CD4-positive, CD25-positive, alpha-beta regulatory T cell (primary cell): ENCODE measurements at places on chromosomes 3 and 15. TPM values are rescaled to one million over a fixed set of nuclear protein-coding genes. Genes with fewer than 3 reads are reported as not detected.

GRCh38 chr15:59821286-59821685 lies 132.2 kb upstream of the BNIP2 start:
- DNase-seq: no peak
- no peaks in the 10 kb centered on the region for H3K36me3 ChIP-seq
- H3K27ac ChIP-seq: no peak overlapping the region
- no peak overlapping the region for H3K4me3 ChIP-seq
- no peaks in the 10 kb centered on the region for H3K4me1 ChIP-seq

- no peaks in the 10 kb centered on the region for H3K27me3 ChIP-seq
- H3K36me3 ChIP-seq: no peaks in the 10 kb centered on the region
- H3K27ac ChIP-seq: no peak overlapping the region
- no peak for DNase-seq
- H3K4me1 ChIP-seq: no peaks in the 10 kb centered on the region
Observed at GRCh38 chr3:27290760-27291159, 78.4 kb downstream of the NEK10 start.

DNA sequence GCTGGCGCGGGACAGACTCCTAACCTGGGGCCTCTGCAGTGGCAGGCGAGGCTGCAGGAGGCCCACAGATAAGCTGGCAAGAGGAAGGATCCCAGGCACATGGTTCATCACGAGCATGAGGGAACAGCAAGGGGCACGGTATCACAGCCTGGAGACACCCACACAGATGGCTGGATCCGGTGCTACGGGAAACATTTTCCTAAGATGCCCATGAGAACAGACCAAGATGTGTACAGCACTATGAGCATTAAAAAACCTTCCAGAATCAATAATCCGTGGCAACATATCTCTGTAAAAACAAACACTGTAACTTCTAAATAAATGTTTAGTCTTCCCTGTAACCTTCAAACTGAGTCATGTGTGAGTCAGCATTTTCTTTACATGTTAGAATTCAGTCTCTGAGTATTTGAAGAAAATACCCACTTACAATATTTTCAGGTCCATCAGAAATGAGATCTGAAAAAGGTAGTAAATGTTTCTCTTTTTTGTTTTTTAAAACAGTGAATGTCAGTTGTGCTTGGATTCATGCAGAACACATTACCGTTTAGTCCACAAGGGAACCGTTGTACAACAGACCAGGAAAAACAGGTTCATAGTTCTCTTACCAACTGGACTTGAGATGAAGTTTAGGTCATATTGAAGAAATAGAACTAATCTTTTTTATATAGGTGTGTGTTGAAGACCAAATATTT lies 75.9 kb downstream of the BOC start:
- H3K4me1 ChIP-seq: no peaks in the 10 kb centered on the region
- H3K27ac ChIP-seq: no peak overlapping the region
- DNase-seq: no peak
- no peaks in the 10 kb centered on the region for H3K36me3 ChIP-seq
- no peaks in the 10 kb centered on the region for H3K27me3 ChIP-seq

DNA sequence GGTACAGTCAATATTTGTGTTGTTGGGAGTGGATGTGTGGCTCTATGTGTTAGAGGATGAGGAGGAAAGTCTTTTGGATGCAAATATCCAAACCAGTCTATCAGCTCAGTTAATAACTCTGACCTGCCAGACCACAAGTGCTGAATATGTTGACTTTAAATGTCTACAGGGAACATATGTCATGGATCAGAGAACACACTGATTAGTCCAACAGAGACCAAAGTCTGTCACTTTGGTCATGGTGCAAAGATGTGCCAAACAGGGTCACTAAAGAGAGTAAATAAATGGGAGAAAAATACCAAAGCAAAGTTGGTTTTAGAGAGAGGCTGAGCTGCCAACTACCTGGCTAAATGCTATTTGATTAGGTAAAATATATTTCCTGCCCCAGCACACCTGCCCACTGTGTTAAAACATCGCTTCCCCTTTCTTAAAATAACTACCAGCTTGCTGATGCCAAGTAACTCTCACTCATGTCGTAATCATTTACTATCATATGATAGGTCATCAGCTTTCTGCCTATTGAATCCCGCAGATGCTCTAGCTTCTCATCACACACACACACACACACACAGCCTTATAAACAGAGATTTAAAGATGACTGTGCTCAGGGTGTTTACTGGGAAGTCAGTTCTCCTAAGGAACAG lies 173.3 kb downstream of the PDZRN3 start:
- no peak overlapping the region for H3K27ac ChIP-seq
- no peaks in the 10 kb centered on the region for H3K27me3 ChIP-seq
- H3K4me1 ChIP-seq: no peaks in the 10 kb centered on the region
- DNase-seq: no peak
- no peak overlapping the region for H3K4me3 ChIP-seq
- no peaks in the 10 kb centered on the region for H3K36me3 ChIP-seq

DNA sequence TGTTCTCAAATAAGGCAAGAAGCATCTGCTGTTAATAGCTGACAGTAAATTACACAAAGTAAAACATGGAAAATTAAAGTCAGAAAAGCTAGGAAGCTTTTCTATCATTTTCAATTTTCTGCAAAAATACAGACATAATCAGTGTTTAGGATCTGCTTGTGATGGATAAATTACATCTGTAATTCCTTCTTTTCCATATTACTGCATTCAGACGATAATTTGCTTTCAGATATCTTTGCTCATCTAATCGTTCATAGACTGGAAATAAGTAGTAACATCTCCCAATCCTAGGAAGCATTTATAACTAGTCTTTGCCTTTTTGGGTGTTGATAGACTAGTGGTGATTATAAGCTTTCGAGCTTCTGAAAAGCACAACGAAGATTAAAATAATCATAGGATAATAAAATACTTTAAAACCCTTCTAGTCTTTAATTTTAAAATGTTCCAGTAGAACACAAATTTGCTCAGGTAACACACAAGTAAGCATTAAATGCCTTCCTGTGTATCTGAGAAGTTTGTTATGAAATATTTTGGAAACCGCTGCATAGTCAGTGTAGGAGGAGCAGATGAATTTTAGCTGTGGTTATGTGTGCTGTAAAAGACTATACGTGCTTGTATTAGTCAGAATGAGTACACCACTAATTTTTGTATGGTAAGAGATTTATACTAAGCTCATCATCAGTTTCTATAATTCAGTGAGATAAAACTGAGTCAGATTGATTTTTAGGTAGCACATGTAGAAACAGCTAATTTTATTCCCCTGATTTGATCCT lies 41.0 kb downstream of the MBNL1 start:
- H3K36me3 ChIP-seq: peaks cover 26% of the 10 kb centered on the region
- peak; percentile 45 for DNase-seq
- no peaks in the 10 kb centered on the region for H3K27me3 ChIP-seq

Gene CCDC54
- not detected for total RNA-seq

Gene PEX11A
- 1.2 TPM for total RNA-seq

Gene PLA2G4F
- total RNA-seq: not detected

Gene VPS13C
- total RNA-seq: 150 TPM

Gene CYP19A1
- 0.52 TPM for total RNA-seq
